Stimulated activated CD4-positive, alpha-beta T cell treated with anti-CD3 and anti-CD28 coated beads, Interleukin-4, amount 100 ng/mL, for 1 hour (primary cell): ENCODE measurements at places on chromosomes 3 and 15.

DNA sequence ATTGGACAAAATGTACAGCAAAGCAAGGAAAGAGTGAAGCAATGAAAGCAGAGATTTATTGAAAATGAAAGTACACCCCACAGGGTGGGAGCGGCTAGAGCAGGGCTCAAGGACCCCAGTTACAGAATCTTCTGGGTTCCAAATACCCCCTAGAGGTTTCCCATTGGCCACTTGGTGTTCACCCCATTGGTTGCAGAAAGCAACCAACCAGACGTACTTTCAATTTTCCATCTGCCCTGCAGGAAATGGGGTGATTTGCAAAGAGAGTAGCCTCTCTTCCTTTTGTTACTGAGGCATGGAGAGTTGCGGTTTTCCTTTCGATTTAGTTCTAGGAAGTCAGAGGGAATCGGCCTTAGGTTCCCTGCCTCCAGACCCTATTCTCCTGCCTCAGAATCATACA, 2.4 kb downstream of the PML start:
- no peak for DNase-seq

- DNase-seq = no peak
Observed at GRCh38 chr3:74145277-74145676, 469.2 kb downstream of the CNTN3 start.

GRCh38 chr15:84765675-84766074, 17.3 kb downstream of the ZNF592 start:
- no peak for DNase-seq

DNA sequence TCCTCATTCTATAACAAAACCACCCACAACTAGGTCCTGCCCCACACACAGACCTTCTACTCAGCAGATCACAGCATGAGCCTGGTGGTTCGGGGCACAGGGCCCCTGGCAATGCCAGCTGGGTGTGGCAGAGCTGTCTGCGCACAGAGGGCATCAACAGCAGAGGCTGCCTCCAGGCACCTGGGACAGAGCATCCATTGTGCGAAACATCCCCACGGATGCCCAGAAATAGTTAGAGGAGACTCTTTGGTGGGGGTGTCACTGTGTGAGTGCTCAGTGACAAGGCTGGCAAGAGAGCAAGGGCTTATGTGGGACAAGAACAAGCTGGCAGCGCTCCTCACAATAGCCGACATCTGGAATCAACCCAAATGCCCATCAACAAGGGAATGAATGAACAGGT, 487.4 kb upstream of the PROK2 start:
- no peak for DNase-seq

DNA sequence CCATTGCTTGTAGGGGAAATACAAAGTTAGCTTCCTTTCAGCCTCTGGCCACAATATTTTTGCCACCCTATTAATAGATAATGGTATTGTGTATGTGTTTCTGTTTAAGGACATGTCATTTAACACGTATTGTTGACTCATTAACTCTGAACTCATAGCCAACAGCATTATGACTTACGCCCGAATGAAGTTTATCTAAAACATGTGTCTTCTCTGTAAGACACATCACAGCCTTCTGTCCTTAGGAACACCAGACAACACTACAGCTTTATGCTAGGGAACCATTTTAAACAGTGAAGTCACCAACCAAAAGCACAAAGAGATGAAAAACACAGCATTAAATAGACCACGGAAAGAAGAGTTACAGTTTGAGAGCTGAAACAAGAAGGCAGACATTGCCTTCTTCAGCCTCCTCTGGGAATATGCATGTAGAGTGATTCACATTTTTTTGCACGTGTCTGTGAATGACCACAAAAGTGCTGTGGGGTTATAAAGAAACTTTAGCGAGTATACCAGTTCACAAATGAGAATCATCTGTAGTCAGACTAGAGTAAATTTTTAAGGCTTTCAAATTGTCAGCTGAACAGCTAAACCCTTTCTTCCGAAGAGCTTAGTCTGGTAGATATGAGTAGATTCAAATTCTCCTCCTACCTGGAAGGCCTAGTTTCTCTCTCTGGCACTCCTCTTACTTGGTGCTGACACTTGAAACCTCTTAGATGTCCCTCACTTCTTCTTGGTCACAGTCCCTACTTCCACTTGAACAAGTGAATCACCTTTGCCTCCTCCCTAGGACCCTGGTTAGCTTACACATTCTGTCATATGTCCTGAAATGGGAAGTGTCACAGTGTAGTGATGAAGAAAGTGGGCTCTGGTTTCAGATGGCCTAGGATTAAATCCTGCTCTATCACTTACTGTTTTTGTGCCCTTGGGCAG, 32.2 kb downstream of the MCTP2 start:
- DNase-seq = no peak

DNA sequence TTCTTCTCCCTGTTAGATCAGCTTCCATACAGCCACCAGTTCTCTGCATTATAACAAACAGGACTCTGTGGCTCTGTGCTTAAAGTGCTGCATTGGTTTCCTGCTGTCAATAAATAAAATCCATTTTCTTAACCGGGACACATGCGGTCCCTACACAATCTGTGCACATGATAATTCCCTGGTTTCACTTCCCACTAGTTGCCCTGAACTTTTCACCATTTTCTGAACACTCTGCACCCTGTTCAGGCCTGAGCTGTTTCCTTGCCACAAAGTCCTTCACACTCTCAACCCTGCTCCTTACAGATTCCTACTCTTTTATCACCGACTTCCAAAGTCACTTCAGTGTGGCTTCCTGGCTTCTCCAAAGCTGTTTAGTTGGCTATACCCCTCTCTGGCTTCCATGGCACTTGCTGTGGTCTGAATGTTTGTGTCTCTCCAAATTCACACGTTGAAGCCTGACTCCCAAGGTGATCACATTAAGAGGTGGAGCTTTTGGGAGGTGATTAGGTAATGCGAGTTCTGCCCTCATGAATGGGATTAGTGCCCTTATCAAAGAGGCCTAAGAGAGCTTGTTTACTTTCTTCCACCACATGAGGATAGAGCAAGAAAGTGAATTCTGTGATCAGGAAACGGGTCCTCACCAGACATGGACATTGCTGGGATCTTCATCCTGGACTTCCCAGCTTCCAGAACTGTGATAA, 233.4 kb downstream of the CHST2 start:
- no peak for DNase-seq

DNA sequence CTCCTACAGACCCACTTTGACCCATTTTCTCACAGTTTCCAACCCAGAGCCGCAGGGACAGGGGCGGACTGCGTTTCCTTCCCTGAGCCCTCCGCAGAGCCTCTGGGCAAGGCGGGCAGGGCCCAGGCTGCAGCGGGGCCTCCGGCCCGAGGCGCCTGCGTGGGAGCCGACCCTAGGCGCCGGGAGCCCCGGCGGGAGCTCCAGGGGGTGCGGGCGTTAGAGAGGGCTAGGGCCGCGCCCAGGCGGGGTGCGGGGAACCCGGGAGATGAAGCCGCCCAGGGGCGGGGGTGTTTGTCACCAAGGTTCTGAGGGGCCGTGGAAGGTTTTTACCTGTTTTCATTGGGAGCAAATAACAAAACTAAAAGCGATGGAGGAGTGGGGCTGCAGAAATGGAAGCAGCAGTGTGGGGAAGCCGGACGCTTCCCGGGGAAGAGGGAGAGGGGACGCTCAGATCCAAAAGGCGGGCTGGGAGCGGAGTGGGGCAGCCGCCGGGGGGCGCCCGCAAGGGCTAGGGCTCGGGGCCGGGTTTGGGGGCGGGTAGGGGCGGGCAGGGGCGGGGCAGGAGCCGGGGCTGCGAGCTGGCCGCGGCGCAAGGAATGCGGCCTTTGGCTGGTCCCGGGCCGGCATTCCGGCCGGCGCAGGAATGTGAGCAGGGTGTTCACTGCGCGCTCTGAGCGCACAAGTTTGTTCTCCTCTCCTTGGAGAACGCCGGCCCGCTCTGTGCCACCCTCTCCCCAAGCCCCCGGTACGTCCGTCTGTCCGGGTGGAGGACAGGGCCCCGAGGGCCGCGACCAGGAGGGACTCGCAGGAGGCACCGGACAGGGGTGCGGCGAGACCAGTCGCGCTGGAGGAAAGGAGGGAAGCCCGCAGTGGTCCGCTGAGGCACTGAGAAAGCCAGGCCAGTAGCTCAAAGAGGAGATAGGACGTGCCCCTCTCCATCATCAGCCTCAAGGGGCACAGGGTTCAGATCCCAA, 61.1 kb downstream of the AMOTL2 start:
- no peak for DNase-seq

DNA sequence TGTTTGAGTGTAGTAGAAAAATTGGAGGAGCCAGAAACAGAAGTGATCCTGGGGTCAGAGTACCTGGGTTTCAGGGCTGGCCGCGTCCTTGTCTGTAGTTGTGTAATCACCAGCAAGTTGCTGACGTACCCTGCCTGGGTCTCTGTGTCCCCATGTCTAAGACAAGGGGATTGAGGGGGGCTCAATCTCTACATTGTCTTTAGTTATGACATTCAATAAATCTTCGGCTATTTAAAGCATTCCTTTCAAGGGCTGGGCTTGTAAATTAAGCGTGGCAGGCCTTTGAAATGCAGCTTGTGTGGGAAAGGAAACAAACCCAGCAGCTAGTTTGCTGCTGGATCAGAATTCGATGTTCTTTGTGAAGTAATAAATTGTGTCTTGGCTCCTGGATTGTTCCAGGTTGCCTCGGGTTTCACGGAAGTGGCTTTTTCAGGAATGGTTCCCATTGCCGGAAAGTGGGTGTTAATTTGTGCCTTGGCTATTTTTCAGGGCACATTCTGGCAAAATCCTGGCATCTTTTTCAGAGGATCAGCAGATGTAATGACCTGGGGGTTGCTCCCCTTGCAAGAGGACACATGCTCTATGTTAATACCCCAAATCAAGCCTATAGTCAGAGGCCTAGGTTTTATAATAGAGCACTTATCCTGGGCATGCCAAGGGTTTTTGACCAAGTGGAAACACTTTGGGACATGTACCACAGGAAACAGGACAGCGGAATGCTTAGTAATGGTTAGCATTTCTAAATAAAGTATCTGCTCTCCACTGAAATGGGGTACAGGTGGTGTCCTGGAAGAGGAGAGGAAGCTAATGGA, 294.8 kb upstream of the NR2E3 start:
- DNase-seq = no peak

DNA sequence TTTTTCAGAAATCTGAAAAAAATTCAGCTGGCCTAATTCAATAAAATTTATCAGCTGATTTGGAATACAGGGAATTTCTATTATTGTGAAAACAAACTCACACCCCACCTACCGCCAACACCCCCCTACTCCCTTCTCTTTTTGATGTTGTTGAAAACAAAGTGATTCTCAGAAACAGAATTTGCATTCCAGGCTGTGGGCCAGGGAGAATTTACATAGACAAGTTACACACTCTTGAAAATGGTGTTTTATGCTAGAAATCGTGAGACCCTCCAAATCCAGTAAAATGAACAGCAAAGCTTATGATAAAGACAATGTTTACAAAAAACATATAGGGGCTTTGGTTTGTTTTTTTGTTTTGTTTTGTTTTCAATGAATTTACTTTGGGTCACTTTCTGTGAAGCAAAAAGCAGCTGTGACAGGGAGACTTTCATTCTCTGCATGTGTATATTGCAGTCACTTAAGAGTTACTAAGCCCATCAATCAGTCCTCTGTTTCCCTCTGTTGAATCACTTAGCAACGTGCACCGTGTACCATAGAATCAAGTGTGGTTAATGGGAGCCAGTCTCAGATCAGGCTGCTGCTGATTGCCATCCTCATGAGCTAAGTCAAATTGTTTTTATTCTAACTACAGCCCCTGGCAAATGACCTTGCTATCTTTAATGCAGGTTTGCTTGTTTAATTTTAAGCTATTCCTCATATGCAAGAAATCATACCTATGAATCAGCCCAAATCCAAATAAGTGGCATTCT, 159.8 kb downstream of the ALCAM start:
- no peak for DNase-seq

GRCh38 chr15:43998607-43999006, 171.8 kb downstream of the WDR76 start:
- no peak for DNase-seq

GRCh38 chr3:46399557-46399956, 7.3 kb downstream of the CCR5AS start:
- no peak for DNase-seq

DNA sequence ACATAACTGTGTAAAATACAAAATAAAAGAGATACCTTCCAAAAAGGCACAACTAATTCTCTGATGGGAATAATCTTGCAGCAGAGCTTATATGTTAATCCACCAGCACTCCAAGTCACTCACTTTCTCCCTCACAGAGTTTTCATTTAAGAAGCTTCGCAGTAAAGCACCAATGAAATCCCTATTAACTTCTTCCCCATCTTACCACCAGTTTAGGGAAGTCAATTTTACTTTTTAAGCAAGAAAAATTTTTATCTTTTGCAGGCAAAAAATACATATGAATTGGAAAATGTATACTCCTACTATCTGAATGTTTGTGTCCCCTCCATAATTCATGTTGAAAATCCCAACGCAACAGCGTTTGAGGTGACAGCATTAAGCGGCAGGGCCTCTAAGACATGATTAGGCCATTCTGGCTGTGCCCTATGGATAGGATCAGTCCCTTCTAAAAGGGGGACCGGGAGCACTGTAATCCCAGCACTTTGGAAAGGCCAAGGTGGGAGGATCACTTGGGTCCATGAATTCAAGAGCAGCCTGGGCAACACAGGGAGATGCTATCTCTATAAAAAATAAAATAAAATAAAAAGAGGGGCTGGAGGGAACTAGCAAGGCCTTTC, 435.8 kb downstream of the SHQ1 start:
- DNase-seq = no peak

- DNase-seq = no peak
Observed at GRCh38 chr3:139088462-139089324, 44.0 kb upstream of the PRR23C start.

GRCh38 chr3:168288511-168289401, 193.0 kb upstream of the GOLIM4 start:
- DNase-seq = no peak

- DNase-seq = no peak
Observed at GRCh38 chr3:184741259-184741556, 29.3 kb upstream of the MAGEF1 start.

DNA sequence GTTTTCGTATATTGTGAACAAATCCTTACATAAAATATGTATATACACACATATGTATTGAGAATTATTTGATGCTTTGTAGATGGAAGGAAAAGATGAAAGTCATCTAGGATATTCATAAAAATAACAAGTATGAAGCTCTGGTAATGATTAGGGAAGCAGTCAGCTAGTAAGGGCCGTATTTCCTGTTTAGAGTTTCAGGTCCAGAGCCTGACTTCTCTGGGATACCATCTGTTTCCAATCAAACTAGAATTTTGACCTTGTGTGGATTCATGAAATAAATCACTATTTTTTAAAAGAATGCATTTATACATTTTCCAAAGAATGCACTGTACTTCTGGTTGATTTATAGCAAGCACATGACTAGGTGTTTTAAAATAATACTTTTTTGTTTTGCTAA, 156.1 kb upstream of the CGNL1 start:
- DNase-seq = no peak
